ENCODE measurements at places on chromosomes 5 and 9.
A peak's percentile ranks its signal among the peaks of the same experiment; 100 is the strongest.

- peak; percentile 57 for DNase-seq
These were observed 12.9 kb upstream of the AOPEP start for GRCh38 chr9:94713436-94714215.

- no peak for DNase-seq
These were observed 19.9 kb upstream of the CYLC2 start for GRCh38 chr9:102975251-102975650.

GRCh38 chr5:96433066-96433447 is at the start of gene PCSK1:
Gene PCSK1, minus strand, starts transcription at chr5:96433248. Its CDS starts 206 bp downstream, at chr5:96433042.
- peak; percentile 11 for DNase-seq

GRCh38 chr9:136373300-136374182 is at the start of gene CARD9:
Gene CARD9, minus strand, starts transcription at chr9:136373669. Its CDS starts 1,591 bp downstream, at chr9:136372078.
- no peak for DNase-seq

- DNase-seq, result no peak
These were observed 51.1 kb upstream of the CTNND2 start for GRCh38 chr5:11955331-11955730.

- DNase-seq, result no peak
These were observed 153.5 kb upstream of the IRX2 start for GRCh38 chr5:2904956-2905355.

GRCh38 chr5:40046792-40047191 is 622.0 kb upstream of the DAB2 start:
- DNase-seq, result peak; percentile 31

DNA sequence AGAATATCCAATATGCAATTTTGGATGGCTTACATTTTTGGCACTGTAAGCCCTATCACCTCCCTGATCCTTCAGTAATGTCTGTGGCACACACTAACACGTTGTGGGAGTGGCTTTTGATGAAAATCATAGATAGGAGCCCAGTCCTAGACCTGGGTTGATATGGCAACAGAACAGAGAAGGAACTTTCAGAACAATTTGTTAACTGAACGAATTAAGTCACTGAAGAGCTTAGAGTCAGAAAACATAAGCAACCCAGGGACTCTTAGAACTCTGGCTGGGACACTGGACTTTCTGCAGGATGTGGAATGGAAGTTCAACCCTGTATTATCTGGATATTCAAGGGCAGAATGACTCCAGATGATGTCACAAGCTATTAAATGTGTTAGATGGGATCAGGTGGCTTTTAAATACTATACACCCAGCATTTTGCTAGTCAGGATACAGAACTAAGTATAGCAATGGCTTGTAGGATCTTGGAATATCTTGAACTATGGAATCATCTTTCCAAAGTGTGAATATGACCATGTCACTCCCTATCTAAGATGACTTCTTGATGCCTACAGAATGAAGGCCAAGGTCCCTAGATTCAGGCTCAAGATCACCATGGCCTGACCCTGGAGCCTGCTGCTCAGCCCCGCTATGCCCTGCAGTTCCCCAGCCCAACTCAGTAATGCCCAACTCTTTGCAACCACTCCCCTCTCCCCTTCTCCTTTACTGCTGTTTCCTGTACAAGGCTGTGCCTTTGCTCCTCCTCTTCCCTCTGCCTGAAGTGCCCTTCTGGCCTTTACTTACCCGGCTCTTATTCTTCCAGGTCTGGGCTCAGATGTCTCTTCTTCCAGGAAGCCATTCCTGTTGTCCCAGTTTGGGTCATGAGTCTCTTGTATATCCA is 42.8 kb downstream of the VLDLR start:
- DNase-seq, result no peak

DNA sequence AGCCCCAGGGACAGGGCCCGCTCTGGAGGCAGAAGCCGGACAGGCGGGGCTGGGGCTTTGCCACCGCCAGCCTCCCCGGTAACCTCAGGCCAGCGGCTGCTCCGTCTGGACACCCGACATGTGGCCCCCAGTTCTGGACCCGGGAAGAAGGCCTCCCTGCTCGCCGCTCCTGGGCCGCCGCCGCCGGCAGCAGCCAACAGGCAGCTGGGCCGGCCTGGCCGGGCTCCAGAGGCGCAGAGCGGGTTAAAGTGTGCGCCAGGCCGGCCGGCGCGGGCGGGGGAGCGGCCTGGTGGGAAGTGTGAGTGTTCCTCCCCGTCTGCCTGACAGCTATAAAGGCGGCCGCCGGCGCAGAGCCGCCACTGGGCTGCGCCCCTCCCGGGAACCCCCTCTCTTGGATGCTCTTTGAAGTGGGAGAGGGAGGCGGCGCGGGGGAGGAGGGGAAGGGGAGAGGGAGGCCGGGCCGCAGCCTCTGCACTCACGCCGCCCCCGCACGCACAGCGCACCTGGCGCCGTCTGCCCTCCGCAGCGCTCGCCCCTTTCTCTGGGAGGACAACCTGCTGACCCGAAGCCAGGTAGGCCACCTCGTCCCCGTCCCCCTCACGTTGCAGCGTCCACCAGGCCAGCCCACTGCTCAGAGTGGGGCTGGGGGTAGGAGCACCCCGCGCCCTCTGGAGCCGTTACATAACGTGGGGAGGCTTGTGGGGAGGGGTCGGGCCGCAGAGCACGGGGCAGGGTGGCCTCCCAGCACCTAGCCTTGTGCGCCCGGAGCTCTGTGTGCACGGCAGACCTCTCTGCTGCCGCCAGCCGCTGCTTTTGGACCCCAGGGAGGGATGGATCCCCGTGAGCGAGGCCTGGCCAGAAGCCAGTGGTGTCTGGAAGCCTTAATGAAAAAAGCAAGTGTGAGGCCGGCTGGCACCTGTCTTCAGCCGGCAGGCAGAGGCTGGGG is at the start of gene ADAMTSL2:
Gene ADAMTSL2, plus strand, starts transcription at position 359 of the 946 bp plus-strand sequence. CDS start 2,009 bp downstream, outside the sequence.
- DNase-seq, result peak; percentile 75

DNA sequence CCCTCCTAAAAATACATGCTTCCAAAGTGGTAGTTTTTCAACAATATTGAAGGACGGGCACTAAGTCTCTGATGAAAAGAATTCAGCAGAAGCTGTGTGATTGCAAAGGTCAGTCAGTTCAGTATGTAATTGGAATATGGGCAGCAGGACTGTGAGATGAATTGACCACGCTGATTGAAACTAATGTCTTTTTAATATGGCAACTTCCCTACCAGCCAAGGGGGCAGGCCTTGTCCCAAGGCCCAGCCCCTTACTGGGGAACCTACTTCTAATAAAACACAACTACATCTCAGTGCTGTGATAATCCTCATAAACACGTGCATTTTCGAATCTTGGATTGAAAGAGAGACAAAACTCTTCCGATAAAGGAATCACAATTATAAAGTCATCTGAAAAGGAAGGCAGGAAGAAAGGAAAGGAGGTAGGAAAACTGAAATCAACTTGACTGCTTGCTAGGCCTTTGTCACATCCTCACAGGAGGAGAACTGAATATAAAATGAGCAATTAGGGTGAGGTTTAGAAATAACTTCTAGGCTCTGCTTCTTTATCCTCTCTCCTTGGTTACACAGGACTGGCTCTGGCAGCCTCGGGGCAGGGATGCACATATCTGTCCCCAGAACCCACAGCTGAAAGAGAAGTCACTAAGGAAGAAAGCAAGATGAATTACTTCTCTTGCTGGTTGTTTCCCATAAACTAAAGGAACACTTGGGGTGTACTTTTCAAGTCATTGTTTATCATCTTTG is 281.9 kb downstream of the GLIS3 start:
- DNase-seq, result no peak

- no peak for DNase-seq
These were observed 8.4 kb upstream of the ARSI start for GRCh38 chr5:150311015-150311692.
